ENCODE measurements at places on chromosomes 7 and 10. TPM values are rescaled to one million over a fixed set of nuclear protein-coding genes. Genes with fewer than 3 reads are reported as not detected.
A peak's percentile ranks its signal among the peaks of the same experiment; 100 is the strongest.

- no peaks in the 10 kb centered on the region for H3K27me3 ChIP-seq
- peaks cover 4% of the 10 kb centered on the region for H3K4me1 ChIP-seq
- H3K4me3 ChIP-seq: no peak overlapping the region
- H3K27ac ChIP-seq: no peak overlapping the region
Measured at GRCh38 chr7:19988860-19989259, 215.4 kb upstream of the TMEM196 start.

- no peak for DNase-seq
- H3K27me3 ChIP-seq: no peaks in the 10 kb centered on the region
- peak overlapping the region; percentile 67 for H3K27ac ChIP-seq
- H3K4me1 ChIP-seq: no peaks in the 10 kb centered on the region
- H3K4me3 ChIP-seq: no peak overlapping the region
Measured at GRCh38 chr10:102738692-102739121, 5.0 kb upstream of the WBP1L start.

DNA sequence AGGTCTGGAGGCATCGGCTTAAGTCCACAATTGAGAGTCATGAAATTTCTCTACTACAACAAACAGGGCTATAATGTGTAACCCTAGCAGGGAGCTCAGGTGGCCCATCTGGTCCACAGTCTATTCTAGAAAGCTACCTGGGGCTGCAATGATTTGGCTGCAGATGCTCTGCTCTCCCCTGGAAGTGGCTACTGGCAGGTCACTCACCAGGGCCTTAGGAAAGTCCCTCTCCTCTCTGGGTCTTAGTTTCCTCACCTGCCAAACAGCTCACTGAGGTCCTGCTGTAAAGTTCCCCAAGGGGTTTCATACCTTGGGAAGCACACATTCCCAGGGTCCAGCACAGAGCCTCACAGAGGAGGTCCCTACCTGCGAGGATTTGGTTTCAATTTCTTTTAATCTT, 2.5 kb downstream of the IGFBP3 start:
- peaks cover 5% of the 10 kb centered on the region for H3K4me1 ChIP-seq
- DNase-seq: no peak
- H3K27ac ChIP-seq: no peak overlapping the region
- peaks cover 54% of the 10 kb centered on the region for H3K27me3 ChIP-seq
- H3K36me3 ChIP-seq: no peaks in the 10 kb centered on the region

- no peak overlapping the region for H3K4me3 ChIP-seq
- no peak overlapping the region for H3K27ac ChIP-seq
- no peaks in the 10 kb centered on the region for H3K27me3 ChIP-seq
- no peak for DNase-seq
- no peaks in the 10 kb centered on the region for H3K36me3 ChIP-seq
Measured at GRCh38 chr7:107843184-107843583, 40.2 kb upstream of the SLC26A3 start.

DNA sequence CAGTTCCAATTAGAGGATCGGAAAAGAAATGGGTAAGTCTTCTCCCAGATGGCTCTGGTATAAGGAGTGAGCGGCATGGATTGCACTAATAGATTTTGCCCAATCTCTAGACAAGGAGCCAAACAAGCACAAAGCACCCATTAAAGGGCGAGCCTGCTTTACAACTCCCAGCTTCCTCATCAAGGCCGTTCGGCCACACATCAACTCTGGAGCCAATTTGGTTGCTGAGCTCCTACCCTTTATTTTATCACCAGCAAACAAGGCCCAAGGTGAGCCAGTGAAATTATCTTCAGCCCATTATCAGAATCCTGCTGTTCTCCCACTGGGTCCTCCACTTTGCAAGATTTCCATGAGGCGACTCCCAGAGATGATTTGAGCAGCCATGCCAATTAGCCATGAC, 292.2 kb upstream of the NPVF start:
- H3K27me3 ChIP-seq: no peaks in the 10 kb centered on the region
- DNase-seq: no peak
- H3K36me3 ChIP-seq: no peaks in the 10 kb centered on the region
- no peak overlapping the region for H3K27ac ChIP-seq

Gene CRHR2
- 0.92 TPM for total RNA-seq

Measured in cardiac muscle cell (in vitro differentiated cells and primary cell).